ENCODE measurements at places on chromosomes 1 and 21.

- no peak for DNase-seq
These were observed 301.7 kb upstream of the VAMP3 start for GRCh38 chr1:7469255-7469938.

DNA sequence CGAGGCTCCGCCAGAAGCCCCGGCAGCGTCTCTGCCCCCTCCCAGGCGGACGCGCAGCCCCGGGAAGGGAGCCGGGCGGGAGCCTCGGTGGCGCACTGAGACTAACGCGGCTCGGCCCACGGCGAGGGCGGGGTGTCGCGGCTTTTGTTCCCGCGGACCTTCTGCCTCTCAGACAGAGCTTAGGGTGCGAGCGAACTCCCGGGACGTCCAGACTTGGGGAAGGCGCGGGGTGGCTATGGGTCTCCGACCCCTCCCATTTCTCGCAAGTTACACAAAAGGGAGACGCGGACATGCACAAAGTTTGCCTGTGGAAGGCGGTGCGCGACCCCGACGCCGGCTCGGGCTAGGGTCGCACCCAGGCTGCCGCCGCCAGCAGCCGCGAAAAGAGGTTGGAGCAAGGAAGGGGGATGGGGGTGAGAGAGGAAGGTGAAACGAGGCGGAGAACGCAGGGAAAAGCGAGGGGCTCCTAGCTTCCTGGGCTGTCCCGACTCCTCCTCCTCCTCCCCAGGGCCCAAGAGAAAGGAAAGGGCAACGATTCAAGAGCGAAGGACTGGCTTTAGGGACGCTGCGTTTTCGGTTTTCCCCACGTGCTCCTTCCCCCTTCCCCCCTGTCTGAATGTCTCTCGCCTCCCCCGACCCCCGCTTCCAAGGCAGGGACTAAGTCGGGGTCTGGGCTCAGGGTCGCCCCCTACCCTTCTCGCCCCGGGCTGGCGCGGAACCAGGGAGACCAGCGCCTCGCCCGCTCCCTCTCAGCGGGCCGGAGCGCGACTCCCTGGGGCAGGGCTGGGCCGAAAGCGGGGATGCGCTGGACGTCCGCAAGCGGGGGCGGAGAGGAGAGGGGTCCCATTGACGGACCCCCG lies 729 bp downstream of the APP start:
- peak; percentile 67 for DNase-seq

DNA sequence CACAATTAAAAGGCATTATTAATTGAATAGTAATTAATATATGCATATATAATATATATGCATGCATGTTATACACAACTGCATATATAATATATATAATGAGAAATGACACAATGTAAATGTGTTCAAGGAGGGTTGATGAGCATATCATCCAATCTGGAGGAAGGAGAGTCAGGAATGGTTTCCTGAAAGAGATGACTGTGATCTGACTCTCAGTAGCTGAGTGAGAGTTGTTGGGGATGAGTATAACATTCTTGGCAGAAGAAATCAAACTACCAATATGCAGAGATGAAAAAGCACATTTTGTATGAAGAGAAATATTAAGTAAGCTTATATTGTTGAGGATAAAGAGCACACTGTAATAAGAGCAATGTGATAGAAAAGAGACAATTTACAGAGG lies 37.3 kb downstream of the F13B start:
- no peak for DNase-seq

DNA sequence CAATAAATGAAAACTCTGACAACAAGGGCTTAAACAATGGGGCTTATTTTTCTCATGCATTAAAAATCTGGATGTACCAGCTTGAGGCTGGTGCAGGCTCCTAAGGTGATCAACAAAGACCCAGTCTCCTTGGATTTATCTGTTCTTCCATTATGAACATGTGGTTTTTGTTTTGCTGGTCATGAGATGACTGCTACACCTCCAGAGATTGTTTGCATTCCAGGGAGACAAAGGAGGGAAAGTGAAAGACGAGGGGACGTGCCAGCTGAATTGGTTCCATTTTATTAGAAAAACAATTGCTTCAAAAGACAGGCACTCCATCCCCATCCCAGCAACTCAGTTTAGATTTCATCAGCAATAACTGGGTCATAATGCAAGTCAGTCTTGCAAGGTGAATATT lies 90.9 kb upstream of the KCNK1 start:
- DNase-seq = no peak

- DNase-seq = no peak
These were observed 15.1 kb downstream of the SLAMF8 start for GRCh38 chr1:159841749-159842148.

- DNase-seq = no peak
These were observed 7.4 kb downstream of the SMIM1 start for GRCh38 chr1:3779912-3780416.

- DNase-seq = no peak
These were observed 332.4 kb upstream of the DUSP10 start for GRCh38 chr1:222074317-222074716.

- no peak for DNase-seq
These were observed 69.2 kb downstream of the FASLG start for GRCh38 chr1:172727956-172728603.

GRCh38 chr1:4044967-4045366 lies 144.9 kb upstream of the C1orf174 start:
- no peak for DNase-seq

- peak; percentile 13 for DNase-seq
These were observed 9.1 kb upstream of the LCE2D start for GRCh38 chr1:152654110-152654509.
